Suppressor macrophage treated with lipopolysaccharide for 1 hour (primary cell): ENCODE measurements at places on chromosomes 2 and 18.

- DNase-seq: no peak
Observed at GRCh38 chr2:211598238-211598637, 940.4 kb downstream of the ERBB4 start.

GRCh38 chr2:226915846-226916360, 80.0 kb downstream of the RHBDD1 start:
- no peak for DNase-seq

DNA sequence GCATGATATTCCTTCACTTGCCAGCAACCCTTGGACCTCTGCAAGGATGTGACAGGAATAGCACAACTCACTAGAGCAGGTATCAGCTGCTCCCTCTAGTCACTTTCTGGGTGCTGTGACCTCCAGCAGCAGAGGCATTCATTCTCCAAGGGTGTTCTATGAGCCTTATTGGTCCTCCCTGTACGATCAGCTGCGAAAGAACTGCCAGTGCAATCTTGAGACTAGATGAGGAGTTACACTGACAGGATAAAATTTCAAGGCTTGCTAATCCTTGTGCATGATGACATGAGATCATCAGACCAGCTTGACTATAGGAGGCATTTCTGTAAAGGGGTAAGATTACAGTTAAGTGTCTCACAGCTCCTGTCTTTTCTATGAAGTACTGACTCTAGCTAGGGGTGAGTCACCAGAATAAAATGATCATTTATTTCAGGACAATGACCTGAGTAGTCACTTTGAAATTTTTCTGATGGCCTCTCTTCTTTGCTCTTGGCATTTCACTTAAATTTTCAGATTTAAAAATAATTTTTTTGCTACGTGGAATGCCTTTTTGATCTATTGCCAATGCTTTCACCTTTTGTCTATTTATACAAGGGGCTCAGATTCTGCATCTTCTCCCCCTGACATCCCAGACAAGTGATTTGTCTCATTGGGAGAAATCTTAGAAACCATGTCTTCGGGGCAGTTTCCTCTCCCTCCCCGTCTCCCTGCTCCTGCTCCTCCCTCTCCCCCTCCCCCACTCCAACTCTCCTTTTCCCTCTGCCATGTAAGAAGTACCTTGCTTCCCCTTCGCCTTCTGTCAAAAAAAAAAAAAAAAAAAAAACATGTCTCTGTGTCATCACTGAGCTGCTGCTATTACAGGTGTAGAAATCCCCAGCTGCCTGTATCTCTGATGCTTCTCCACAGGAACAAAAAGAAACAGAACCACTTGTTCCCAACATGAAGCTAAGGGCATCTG, 49.2 kb upstream of the FRZB start:
- DNase-seq: no peak

- DNase-seq: no peak
Observed at GRCh38 chr2:186068139-186068801, 329.7 kb downstream of the FSIP2 start.

DNA sequence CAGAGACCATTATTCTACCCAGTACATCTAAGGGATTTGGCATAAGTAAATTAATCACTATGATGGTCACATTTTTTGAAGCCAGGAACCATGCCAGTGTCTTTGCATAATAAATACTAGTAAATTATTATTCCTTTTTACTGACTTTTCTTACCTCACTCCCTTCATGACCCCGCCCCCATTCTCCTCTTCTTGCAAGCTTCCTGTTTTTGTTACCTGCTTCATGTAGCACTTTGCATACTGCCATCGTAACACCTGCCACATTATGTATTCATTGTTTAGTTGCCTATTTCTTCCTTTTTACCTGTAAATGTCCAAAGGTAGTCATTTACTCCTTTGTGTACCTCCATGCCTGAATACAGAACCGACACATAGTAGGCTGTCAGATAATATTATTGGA, 309.5 kb downstream of the KIAA1328 start:
- DNase-seq: no peak

DNA sequence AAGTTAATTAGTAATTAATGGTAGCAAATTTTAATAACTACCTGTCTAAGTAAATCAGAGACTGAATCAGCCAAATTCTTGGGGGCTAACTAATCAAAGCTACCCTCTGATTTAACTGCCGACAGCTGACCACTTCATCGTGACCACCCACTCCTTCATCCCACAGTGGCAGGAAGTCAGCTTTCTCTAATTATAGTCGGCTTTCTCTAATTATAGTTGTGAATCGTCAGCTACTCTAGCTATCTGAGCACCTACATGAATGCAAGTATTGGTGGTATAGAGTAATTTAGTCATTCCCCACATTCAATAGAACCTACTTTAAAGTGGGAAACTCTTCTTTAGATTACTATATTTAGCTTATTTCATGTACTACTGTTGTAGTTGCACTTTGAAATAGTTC, 185.5 kb downstream of the PTGR3 start:
- DNase-seq: no peak

DNA sequence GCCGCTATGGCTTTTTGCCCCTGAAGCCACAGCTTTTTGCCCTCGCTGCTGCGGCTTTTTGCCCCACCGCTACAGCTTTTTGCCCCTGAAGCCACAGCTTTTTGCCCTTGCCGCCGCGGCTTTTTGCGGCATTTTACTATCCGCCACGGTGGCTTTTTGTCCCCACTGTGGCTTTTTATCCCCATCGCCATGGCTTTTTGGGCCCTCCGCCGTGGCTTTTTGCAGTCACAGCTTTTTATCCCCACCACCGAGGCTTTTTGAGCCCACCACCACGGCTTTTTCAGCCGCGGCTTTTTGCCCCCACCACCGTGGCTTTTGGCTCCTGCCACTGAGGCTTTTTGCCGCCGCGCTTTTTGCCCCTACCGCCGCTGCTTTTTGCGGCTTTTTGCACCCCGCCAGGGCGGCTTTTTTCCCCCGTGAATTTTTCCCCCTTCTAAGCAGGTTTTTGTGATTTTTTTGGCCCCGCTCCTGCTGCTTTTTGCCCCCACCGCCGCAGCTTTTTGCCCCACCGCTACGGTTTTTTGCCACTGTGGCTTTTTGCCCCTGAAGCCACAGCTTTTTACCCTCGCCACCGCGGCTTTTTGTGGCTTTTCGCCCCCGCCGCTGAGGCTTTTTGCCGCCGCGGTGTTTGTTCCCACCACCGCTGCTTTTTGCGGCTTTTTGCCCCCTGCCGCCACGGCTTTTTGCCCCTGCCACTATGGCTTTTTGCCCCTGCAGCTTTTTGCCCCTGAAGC, 2797.2 kb upstream of the TEKT4 start:
- DNase-seq: no peak
